Endodermal cell (in vitro differentiated cells): ENCODE measurements at places on chromosomes 4 and X.

DNA sequence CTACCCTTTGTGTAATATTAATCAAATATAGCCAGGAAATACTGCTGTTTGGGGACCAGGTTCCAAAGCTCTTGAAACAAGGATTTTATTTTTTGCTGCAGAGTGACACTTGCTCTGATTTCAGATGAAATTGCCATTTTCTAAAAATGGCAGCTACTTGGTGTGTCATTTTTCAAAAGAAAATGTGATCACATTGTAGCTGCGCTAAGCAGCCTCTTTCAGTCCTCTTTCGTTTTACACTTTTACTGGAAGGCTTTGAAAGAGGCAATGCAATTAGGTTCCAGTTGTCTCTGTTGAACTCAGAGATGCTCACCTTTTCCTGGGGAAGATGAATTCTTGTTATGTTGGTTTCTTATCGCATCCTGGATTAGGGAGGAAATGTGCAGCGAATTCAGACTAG, 85.1 kb downstream of the CT47B1 start:
- no peak for DNase-seq

DNA sequence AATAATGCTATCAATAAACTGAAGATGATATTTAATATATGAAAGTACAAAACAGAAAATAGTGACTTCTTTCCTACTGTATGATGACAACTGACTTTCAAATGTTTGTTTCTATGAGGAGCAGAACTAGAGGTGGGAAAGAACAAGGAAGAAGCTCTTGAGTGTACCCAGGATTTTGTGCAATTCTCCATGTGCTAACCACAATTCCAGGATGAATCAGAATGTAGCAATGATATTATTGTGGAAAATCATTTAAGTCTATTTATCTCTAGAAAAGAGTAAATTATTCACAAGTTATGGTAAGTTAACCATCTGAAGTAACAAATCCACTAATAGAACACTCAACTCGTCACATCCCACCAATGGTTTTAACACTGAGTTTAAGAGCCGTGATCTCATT, 324.1 kb upstream of the EMCN start:
- DNase-seq: no peak

DNA sequence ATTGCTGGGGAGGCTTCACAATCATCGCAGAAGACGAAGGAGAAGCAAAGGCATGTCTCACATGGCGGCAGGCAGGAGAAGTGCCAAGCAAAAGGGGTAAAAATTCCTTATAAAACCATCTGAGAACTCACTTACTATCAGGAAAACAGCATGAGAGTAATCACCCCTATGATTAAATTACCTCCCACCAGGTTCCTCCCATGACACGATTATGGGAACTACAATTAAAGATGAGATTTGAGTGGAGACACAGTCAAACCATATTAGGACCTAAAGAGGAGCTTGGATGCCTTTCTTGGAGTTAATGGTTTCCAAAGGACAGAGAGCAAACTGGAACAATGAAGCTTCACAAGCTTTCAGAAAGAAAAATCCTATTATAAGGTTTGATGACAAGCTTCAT, 168.4 kb upstream of the SMARCAD1 start:
- DNase-seq: no peak

DNA sequence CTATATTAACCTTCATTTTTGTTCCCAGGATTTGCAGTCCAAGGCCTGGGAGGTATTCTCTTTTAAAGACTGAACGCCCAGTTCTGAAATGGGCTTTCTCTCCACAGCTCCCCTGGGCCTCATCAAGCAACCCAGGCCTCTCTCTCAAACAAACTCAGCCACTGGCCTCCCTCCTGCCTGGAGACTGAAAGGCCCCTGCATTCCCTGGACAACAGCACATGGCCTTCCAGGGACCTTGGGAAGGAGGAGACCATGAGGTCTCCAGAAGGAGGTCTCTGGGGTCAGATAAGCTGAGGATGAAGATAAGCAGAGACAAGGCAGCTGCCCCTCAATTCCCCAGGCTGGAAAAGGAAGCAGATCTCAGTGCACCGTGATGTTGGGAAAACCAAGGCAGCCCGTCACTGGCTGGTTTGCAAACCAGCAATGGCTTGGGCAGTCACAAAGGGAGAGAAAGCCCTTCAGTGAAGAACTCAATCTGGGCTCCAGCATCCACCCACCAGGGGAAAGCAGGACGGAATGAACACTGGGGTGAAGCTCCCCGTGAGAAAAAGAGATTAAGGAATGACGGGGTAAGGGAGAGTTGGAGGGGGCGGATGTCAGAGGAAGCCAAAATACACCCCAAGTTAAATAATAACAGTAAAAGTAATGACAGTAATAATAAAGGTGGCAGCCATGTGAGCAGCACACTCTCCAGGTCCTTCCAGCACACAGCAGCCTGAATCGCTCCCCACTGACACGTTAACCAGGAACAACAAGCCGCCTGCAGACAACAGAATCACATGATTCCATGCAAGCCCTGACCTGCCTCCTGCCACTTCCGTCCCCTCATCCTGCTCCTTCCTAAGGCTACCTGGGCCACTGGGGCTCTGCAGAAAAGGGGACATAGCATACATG, 22.3 kb downstream of the AMOT start:
- peak; percentile 72 for DNase-seq

- no peak for DNase-seq
Measured at GRCh38 chrX:68114573-68115129, 318.6 kb downstream of the OPHN1 start.

DNA sequence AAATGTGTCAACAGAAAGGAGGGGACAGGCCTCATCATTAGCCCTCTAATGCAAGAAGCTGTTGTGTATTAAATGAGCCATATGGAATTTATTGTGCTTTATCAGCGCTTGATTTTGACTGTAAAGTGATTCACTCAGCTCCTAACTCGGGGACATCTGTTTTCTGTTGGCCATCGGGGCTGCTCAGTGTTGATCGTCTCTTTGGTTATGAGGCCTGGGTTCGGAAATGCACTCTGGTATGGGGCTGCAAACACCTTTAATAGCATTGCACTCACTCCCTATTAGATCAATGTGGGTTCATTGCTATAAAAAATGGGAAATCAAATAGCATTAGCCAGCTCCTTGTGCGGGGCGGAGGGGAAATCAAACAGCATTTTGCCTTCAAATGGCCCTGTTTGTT, 6.4 kb downstream of the ARX start:
- no peak for DNase-seq

DNA sequence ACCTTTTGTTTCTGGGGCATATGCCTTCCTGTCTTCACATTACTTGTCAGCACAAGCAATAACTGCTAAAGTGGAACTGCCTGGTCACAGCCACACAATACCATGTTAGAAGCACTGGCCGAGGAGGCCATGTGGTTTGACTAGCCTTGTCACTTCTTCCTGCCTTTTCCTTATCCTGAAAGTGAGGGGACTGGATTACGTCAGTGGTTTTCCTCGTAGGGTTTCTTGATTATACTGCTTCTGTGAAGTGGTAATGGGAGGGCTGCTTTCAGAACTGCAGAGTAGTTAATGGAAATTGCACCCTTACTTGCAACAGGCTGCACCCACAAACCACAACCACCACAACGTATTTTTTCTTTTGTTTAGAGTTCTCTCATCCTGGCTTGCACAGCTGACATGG, 26.6 kb downstream of the ZRSR2 start:
- DNase-seq: peak; percentile 50

DNA sequence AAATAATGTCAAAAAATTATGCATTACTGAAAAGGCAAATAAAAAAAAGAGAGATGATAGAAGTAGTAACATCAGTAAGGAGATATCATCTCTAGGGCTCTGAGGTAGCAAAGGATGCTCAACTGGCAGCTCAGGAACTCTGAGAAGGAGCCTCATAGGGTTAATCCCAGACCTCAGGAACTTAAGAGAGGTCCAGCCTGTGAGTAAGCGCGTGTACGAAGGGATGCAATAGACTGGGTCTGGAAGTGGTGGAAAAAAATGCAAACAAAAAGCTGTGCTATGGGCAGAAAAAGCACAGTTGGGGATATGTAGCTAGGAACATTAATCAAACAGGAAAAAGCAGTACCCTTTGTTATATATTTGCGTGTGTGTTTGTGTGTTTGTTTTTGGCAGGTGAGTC, 282.0 kb downstream of the GALNTL6 start:
- DNase-seq: no peak

DNA sequence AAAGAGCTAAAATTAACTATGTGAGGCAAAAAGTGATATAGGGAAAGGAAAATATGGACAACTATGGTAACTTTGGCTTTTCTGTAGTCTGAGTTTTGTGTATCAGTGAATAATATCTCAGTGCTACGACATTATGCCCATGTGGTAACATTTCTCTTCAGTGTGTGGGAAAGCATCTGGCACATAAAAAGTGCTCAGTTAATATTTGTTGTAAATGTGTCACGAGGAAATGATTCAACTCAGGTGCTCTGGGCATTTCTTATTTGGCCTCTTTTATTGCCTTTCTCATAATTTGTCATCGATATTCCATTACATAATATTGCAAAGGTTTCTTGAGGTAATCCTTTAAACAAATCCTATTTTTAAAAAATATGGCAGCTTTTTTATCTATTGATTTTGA, 17.6 kb downstream of the OFD1 start:
- DNase-seq: no peak

DNA sequence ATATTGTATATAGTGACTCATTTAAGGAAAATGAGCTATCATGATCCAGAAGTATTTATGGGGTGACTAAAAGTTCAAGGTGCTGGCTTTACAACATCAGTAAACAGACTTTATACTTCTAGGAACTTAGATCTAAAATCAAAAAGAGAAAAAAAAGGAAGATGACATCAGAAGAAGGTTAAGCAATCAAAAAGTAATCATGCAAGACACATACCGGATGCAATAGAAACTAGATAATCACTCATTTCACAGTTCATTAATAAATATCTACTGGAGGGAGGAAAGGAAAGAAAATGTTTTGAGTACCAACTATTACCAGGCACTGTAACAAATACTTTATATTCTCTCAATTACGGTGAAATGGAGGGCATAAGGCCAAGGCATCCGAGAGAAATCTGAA, 276.4 kb downstream of the SPRY1 start:
- DNase-seq: no peak

- DNase-seq: no peak
Measured at GRCh38 chr4:86036736-86037135, 323.1 kb downstream of the MAPK10 start.

GRCh38 chr4:15018361-15018760, 16.1 kb downstream of the CPEB2 start:
- no peak for DNase-seq

DNA sequence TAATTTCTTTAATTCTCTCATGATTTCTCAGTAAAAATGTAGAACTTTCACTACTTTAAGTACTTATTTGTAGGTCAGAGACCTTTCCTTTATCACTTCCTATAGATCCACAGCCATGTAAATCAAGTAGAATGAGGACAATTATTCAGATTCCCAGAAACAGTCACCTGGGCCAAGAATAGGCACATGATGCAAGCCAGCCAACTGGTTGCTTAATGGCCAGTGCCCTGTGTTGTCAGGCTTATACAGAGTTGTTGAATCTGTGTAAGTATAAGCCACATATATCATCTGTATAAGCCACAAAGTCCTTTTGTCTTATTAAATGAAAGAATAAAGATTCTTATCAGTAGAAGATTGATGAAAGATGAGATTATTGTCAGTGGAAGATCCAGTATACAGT, 5.2 kb downstream of the BANK1 start:
- DNase-seq: no peak

DNA sequence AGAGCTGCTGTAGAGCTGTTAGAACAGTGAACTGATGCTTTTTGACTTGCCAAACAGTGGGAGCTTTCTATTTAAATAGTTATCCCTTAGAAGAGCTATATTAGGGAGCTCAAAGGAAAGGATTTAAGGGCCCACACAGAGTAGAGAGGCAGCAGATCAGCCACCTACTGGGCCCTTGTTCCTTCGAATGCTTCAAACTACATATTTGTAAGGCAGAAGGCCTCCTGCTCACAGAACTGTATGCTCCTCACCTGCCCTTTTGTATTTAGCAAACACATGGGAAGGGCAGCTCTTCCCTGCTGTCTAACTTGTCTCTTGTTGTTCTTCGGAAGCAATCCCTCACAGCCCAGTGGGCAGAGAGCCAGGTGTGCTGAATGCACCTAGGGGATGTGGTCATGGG, 38.0 kb downstream of the IL1RAPL1 start:
- peak; percentile 70 for DNase-seq

DNA sequence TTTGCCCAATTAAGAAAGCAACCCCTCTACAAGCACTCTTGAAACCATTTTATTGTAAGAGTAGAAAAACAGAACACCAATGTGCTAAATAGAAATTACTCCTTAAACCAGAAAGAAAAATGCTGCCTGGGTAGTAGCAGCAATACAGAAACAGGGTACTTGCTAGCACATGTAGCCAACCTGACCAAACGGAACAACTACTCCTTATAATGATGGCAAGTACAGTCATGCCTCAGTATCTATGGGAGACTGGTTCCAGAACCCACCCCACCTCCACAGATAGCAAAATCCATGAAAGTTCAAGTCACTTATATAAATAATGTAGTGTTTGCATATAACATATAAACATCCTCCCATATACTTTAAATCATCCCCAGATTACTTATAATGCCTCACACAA, 168.8 kb downstream of the ATRX start:
- DNase-seq: no peak

- no peak for DNase-seq
Measured at GRCh38 chrX:71296806-71297205, 4.7 kb upstream of the ITGB1BP2 start.

DNA sequence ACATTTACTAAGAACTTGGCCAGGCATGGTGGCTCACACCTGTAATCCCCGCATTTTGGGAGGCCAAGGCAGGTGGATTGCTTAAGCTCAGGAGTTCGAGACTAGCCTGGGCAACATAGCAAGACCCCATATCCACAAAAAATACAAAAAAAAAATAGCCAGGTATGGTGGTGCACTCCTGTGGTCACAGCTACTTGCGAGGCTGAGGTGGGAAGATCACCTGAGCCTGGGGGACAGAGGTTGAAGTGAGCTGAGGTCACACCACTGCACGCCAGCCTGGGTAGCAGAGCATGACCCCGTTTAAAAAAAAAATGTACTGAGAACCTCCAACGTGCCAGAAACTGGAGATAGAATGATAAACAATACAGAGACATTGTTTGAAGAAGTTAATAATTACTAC, 8.0 kb downstream of the OPRPN start:
- no peak for DNase-seq

DNA sequence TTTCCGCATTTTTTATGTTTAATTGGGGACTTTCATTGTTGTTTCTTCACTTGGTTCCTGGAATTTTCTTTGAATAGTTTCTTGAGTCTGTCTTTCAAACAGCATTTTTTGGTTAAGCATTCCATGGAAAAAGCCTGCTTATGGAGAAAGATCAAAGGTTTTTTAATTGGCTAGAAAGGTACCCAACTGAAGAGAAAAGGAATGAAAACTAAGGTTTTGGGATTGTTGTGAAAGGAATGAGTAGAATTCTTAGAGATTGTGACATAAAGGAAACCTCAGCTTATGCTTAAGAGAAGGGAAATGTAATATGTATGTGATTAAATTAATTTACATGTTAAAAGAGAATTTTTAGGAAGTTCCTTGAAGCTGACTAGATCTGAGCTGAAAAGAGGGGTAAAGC, 82.8 kb downstream of the CCKAR start:
- no peak for DNase-seq
